ENCODE measurements at places on chromosomes 11 and 22. TPM values are rescaled to one million over a fixed set of nuclear protein-coding genes. Genes with fewer than 3 reads are reported as not detected.

The SLC6A5 gene
- not detected for total RNA-seq

The WNT7B gene
- not detected for total RNA-seq

The C11orf86 gene
- total RNA-seq: not detected

DNA sequence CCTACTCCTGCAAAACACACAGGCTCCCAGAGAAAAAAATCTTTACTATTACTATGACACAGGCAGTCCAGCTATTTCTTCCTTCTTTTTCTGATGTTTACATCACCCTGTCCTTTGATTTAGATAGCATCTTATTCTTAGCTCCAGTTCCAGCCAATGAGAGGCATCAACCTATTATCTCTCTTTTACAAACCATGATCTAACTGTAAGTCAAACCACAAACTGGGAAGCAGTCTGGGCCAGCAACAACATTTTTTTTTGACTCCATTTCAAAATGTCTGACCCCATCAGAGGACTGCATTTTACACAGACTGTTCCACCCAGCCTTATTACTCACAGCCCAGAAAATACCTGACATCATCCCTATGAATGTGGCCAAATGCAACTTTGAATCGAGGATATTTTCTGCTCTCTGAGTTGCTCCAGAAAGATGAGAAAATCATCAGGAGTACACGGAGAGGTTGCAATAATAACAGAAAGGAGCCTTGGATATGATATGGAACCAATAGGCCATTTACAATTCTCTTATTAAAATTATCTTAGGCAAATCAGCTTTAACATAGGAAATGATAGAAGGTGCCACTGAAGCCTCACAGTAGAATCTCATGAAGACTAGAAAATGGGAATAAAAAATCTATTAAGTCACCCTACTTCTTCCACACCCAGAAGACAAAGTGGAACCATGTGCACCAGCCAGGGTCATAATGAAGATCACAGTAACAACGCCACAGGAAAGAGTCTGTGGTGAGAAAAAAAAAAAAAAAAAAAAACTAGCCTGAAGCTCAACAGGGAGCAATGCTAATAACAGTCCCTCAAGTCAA, 21.2 kb downstream of the TBRG1 start:
- no peak for DNase-seq

The MFNG gene
- 292 TPM for total RNA-seq

GRCh38 chr11:1520663-1521267, 34.2 kb upstream of the MOB2 start:
- DNase-seq: no peak

- no peak for DNase-seq
Measured at GRCh38 chr11:124285610-124286344, 28.0 kb downstream of the OR8D1 start.

GRCh38 chr11:405954-406795, 8.6 kb downstream of the SIGIRR start:
- no peak for DNase-seq

The PHOX2A gene
- not detected for total RNA-seq

DNA sequence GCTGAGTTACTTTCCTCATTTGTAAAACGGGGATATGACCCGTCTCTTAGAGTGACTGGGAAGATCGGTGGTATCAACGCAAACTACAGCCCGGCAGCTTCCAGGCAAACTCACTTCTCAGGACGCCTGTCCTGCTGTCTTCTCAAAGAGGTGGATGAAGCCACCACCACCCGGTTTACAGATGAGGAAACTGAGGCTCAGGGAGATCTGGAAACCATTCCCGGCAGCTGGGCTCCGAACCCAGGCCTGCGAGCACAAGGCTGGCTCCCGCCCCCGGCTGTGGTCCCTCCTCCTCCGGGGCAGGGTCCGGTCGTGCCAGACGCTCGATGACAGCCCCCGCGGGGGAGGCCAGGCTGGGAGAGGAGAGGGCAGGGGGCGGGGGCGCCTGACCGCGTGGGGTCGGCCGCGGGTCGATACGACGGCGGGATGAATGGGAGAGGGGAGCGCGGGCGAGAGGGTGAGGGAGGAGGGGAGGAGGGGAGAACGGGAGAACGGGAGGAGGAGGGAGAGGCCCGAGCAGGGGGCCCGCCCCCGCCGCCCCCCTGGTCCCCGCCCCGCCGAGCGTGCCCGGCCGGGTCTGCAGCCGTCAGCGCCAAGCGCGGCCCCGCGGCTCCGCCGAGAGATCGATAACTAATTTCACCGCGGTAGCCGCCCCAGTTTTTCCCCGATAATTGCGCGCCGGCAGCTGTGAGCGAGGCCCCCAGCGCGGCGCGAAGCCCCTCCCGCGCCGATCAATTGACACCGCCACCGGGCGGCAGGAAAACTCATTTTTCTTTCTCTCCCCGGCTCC, 14.0 kb downstream of the IGLL1 start:
- no peak for DNase-seq

- DNase-seq: no peak
Measured at GRCh38 chr11:116864531-116864930, 27.1 kb upstream of the APOA1 start.

The GAL3ST1 gene
- total RNA-seq: 1.5 TPM

DNA sequence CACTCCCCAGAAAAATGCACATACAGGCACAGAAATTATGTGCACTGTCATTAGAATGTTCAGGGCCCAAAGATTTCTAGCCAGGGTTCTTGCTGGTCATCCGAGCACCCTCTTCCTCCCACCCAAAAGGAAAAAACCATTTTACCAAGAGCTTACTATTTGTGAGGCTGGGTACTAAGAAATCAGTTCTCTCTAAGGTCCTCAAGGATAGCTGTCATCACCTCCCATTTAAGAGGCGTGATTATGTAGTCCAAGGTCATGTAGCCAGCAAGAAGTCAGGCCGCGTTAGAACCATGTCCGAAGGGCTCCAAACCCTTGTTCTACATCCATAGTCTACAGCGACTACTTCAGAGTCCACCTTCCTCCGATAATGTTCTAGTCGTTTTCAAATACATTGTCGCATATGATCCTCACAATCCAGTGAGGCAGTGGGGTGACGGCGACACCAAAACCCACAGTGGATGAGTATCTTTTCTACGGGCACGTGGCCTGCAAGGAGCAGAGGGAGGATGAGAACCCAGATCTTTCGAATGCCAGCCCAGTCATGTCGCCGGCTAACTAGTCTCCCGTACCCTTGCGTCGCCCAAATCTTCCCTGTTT, 634 bp downstream of the TIMM8B start:
- peak; percentile 18 for DNase-seq

DNA sequence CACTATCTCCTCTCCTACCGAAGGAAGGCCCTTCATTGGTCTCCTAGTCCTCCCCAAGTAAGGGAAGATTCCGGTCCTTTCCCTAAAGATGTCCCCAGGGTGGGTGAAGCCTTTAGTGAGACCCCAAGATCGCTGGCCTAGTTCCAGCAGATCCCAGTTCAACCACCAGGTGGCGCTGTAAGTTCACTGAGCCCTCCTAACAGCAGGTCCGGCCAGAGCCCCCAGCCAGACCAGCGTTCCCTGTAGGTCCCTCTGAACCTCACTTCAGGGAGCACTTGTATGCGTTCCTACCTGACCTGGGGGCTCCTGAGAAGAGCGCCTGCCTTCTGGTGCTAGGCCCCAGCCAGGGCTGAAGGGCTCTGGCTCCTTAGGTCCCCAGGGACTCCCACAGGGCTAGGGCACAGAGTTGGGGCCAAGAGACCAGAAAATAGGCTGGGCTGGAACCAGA, 38.1 kb downstream of the LMO1 start:
- peak; percentile 30 for DNase-seq

DNA sequence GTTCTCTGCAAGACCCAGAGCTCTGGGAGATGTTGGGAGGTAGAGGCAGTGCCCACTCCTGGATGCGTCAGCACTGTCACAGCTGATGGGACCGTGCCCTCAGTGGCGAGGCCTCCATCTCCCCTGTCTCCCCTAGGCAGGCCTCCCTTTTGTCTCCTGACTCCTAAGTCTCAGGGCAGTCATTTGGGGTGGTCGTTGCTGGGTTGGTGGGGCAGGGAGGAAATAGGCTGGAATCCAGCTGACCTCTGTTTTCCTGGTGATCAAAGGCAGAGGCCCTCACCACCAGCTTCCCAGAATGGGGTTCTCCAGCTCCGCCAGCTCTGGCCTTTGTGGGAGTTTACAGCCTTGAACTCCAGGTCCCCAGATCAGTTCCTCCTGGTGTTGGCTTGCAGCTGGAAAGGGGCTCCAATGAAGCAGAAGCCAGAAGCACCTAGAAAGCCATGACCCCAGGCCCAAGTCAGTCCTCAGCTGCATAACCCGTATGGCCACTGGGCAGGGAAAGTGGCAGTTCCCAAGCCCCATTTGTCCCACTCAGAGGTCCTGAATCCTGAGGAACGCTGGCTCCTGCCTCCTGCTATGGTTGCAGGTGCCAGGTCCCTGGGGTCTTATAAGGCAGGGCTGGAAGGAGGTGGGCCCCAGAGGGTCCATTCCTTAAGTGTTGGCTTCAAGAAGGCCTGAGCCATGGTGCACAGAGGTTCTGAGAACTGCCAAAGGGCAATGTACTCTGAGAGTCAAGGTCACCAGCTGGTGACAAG, 7.3 kb upstream of the FXYD2 start:
- no peak for DNase-seq

GRCh38 chr11:79940974-79941735, 500.3 kb upstream of the TENM4 start:
- no peak for DNase-seq

GRCh38 chr11:121466063-121466794, 13.5 kb upstream of the SORL1-AS1 start:
- no peak for DNase-seq

DNA sequence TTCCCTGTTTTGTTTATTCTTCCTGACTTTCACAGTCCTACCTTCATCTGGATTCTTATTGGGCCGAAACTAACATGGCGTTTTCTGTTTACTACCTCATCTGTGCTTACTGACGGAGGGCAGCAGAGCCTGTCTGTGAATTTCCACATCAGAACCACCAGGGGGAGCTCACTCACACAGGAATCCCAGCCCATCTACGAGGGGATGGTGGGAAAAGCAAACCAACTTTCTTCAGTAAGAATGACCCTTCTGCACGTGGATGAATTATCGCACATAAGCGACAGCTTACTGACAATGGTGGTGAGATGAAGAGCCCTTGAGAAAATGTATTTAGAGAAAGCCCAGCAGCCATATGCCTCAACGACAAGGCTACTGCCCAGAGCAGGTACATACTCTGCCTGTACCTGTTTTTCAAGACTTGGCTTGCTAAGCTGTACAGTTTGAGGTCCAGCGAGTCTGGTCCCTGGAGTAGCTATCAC, 42.5 kb downstream of the LARGE2 start:
- DNase-seq: peak; percentile 51

GRCh38 chr11:111823131-111823530, 48.2 kb downstream of the ALG9 start:
- no peak for DNase-seq

GRCh38 chr11:88318017-88318416, 19.5 kb downstream of the CTSC start:
- no peak for DNase-seq

DNA sequence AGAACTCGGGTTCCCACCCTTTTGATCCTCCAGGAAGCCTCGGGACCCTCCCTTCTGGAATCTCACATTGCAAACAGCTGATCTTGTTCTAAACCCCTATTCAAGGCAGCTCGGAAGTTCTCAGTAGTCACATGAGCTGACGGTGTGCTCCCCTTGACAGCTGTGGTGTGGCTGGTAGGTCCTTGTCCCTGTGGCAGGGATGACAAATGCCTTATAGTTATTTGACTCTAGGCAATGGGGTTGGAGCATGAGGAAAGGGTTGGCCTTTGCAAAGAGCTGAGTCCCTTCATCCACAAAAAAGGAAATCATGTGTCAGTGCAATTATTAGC, 23.6 kb downstream of the EIF4G2 start:
- DNase-seq: no peak

DNA sequence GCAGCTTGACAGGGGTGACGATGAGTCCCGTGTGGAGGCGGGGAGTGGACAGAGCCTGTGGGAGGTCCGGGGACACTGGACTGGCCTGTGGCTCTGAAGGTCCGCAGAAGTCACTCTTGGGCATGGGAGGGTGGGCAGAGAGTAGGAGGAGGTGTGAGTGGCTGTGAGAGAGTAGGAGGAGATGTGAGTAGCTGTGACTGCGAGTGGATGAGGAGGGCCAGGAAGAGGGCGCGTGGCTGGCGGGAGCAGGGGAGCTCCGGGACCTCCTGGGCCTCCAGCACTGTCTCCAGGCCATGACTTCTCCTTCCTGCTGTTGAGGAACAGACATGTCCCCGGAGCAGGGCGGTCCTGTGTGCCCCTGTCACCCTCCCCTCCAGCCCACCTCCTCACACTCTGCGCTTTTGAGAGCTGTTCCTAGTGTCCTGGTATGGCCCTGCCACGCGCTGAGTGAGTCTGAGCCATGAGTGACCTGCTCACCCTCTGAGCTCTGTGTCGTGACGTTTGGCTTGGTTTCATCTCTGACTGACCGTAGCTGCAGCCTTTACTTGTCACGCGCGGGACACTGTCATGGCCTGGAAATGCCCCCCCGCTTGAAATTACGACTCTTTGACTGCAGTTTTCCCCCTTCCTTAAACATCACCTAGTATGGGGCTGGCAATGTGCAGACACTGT, 391.5 kb downstream of the TBC1D22A start:
- DNase-seq: no peak

GRCh38 chr11:109304159-109304558, 117.8 kb upstream of the C11orf87 start:
- DNase-seq: no peak

The NPAS4 gene
- total RNA-seq: not detected

- DNase-seq: no peak
Measured at GRCh38 chr22:30370641-30371230, 13.9 kb downstream of the CCDC157 start.

The TYR gene
- not detected for total RNA-seq

The RASGRP2 gene
- total RNA-seq: 574 TPM

GRCh38 chr11:100757646-100758045, 70.6 kb downstream of the ARHGAP42 start:
- no peak for DNase-seq

GRCh38 chr11:44957776-44958564, 7.3 kb upstream of the TP53I11 start:
- DNase-seq: no peak

The LMO2 gene
- total RNA-seq: 2.2 TPM

GRCh38 chr22:43789452-43789851, 22.7 kb downstream of the EFCAB6 start:
- no peak for DNase-seq

DNA sequence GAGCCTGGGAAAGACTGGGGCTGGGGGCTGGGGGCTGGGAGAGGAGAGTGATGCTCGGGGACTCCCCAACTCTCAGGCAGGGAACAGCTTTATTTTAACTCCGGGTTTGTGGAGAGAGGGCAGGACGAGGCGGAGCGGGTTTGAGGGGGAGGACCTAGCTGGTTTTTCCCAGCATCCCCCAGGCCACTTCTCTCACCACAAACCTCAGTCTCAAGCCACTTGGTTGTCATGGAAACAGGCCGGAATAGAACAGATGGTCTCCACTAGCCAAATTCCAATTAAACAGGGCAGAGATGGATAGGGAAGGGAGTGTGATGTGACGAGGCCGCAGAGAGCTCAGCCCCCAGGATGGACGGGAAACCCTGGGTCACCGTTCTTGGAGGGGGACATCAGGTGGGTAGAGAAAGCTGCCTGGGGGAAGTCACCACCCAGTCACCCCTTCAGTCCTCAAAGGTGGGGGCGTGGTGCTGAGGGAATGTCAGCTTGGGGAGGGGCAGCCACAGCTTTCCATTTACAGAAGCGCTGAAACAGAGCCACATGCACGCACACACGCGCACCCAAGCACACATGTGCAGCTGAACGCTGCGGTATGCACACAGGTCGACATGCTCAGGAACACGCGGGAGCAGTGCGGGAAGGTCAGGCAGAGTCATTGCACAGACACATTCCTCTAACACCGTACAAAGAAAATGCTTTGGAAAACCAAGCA, 19.2 kb downstream of the NECTIN1 start:
- DNase-seq: no peak

Data from T-cell (primary cell).